ENCODE measurements at places on chromosomes 16 and 17.

DNA sequence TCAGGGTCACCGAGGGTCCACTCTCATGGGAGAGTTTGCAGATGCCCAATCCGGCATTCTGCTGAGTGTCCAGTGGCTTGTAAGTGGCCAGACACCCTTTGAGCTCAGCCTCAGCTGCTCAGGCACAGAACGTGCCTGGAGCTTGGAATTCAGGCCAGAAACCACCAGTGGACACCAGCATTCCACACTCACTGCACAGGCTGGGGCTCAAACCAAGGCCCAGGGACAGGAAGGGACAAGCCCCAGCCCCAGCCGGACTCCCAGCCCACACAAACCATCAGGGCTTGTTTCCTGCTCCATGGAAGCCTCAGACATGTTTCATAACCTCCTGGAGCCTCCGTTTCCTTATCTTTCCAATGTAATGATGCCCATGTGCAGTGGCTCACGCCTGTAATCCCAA lies 5.0 kb upstream of the NPRL3 start:
- no peak for DNase-seq

DNA sequence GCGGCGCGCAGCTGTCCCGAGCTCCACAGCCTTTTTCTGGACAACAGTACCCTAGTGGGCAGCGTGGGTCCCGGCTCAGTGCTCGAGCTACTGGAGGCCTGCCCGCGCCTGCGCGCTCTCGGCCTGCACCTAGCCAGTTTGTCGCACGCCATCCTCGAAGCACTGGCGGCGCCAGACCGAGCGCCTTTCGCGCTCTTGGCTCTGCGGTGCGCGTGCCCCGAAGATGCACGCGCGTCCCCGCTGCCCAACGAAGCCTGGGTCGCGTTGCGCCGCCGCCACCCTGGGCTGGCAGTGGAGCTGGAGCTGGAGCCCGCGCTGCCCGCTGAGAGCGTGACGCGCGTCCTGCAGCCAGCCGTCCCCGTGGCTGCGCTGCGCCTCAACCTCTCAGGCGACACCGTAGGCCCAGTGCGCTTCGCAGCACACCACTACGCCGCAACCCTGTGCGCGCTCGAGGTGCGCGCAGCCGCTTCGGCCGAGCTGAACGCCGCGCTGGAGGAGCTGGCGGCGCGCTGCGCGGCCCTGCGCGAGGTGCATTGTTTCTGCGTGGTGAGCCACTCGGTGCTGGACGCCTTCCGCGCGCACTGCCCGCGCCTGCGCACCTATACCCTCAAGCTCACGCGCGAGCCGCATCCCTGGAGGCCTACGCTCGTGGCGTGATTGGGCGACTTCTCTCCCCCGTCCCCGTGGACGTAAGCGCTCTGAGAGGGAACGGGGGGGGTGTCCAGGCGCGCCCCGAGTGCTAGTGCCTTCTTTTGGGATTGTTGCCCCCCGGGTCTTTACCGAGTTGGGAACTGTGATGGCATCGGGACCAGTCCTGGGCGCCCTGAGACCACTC lies 1.2 kb upstream of the HSF4 start:
- DNase-seq = no peak

GRCh38 chr17:45942284-45942683 lies 47.9 kb downstream of the MAPT start:
- DNase-seq = peak; percentile 83

GRCh38 chr16:67210069-67210937 lies 11.4 kb downstream of the ELMO3 start:
- no peak for DNase-seq

DNA sequence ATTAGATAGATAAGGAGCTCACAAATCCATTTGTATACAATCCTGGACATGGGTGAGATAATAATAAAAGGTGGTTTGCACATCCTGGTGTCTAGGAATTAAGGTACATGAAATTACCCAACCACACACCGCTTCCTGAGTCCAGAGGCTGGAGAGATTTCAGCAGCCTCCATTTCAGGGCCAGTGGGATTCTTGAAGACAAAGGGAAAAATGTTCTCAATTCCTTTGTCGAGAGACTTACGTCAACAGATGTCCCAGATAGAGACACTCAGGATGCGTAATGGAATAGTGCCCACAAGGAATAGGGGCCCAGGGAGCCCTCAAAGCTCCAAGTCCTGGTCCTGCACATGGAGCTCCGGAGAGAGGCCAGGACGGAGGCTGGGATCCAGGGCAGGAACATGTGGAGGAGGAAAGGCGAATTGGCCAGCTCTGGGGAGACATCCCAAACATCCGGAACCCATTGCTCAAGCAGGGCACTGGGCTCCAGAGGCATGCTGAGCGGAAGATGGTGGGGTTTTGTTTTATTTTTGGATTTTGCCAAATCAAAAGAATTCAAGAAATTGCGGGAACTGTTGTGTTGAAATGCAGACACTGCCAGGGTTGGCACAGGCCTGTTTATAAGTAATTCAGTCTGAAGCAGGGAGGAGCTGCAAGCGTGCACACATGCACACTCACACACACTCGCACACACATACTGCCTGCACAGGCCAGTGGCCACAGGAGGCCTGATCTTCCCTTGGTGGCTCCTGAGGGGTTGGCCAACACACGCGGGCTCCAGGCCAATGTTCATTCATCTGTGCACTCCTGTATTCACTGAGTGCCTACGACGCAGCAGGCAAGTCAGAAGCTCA lies 97.2 kb downstream of the NOG start:
- DNase-seq = no peak

DNA sequence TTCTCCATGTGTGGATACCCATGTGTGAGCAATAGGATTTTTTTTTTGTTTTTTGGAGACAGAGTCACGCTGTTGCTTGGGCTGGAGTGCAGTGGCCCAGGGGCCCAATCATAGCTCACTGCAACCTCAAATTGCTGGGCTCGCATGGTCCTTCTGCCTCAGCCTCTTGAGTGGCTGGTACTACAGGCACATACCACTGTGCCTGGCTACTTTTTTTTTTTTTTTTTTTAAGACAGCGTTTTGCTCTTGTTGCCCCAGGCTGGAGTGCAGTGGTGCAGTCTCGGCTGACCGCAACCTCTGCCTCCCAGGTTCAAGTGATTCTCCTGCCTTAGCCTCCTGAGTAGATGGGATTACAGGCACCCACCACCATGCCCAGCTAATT lies 16.7 kb downstream of the MGRN1 start:
- no peak for DNase-seq

DNA sequence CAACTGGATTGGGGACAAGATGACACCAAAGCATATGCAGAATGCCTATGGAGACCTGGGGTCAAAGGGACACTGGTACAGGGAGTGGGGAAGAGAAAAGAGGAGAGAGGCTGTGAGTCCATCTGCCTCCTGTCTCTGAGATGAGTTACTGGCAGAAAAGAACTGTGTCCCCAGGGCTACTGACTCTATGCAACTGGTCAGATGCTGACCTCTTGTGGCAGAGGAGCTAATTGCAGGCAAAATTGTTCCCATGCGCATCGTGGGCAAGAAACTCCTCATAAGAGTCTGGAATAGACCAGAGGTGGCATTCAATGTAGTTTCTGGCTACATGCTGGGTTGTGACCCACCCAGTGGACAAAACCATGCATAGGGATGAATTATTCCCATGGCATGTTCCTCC lies 26.1 kb upstream of the MLKL start:
- DNase-seq = peak; percentile 42

- no peak for DNase-seq
Observed at GRCh38 chr16:86854058-86854621, 275.8 kb downstream of the FOXL1 start.

DNA sequence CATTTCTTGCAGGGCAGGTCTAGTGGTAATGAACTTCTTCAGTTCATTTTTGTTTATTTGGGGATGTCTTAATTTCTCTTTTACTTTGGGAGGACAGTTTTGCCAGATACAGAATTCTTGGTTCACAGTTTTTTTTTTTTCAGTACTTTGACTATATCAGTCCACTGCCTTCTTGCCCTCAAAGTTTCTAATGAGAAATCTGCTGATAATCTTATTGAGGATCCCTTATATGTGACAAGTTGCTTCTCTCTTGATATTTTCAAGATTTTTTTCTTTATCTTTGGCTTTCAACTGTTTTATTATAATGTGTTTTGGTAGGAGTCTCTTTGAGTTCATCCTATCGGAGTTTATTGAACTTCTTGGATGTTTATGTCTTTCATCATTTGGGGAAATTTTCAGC lies 42.8 kb downstream of the CLEC19A start:
- DNase-seq = no peak

- DNase-seq = no peak
Observed at GRCh38 chr16:83704656-83705055, 103.1 kb upstream of the HSBP1 start.

- DNase-seq = no peak
Observed at GRCh38 chr16:78177987-78178386, 78.5 kb downstream of the WWOX start.

DNA sequence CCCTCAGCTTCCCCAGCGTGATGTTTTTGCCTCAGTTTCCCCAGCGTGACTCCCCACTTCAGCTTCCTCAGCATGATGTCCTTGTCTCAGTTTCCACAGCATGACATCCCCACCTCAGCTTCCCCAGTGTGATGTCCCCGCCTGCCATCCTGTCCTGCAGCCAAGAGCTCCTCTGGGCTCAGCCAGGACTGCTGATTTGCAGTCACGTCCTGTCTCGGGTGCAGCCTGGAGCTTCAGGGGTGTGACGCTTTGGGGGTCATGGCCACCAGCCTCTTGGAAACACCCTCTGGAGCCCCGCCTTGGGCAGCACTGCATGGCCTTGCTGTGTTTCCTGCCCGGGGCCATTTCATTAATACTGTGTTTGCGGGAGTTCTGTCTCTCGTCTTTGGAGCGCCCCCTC lies 16.5 kb upstream of the NUDT16L1 start:
- DNase-seq = no peak

DNA sequence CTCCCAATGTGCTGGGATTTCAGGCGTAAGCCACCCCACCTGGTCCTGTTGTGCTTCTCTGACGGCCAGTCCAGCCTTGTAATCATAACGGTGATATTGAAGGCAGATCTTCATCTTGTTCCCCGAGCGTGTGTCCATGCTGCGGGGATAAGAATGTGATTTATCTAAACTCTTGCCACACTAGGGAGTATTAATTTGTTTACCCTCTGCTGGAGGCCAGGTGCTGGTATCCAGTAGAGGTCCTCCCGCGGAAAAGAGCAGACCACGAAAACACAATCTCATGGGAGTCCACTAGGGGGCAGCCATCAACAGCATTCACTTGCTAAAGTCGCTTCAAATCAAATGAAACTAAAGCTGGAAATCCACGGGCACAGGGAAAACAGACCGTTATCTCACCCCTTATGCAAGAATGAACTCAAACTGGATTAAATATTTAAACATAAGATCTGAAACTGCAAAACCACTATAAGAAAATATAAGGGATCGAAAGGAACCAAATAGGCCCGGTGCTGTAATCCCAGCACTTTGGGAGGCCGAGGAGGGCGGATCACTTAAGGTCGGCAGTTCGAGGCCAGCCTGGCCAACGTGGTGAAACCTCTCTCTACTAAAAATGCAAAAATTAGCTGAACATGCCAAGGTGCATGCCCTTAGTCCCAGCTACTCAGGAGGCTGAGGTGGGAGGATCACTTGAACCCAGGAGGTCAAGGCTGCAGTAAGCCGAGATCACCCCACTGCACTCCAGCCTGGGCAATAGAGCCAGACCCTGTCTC lies 22.3 kb upstream of the RBBP6 start:
- DNase-seq = peak; percentile 73

- no peak for DNase-seq
Observed at GRCh38 chr17:45722161-45722560, 62.0 kb upstream of the CRHR1 start.

DNA sequence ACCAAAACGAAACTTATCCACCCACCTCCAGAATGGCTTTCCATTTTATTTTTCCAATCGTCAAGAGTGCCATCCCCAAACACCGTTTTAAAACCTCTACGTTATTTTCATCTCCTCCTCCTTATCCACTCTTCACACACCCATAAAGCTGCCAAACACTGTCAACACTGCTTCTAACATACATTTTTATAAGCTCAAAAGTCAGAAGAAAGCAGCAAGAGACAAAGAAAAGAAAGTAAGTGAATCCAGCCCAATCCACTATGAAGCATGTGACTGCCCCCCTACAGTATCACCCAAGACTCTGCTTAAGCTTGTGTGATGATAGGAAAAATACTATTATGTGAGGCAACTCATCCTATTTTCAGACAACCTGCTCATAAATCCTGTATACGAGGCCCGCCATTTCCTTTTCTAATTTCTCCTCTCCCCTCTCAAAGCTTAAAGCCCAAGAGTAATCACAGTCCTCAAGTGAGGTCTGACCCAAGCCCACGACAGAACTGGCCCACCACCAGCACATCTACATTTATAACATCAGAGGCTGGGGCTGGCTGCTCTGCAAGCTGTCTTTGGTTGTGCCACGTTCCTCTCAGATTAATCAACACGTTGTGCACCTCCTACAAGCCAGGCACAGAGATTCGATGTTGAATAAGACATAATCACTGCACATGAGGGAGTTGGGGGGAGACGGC lies 16.3 kb downstream of the USP31 start:
- DNase-seq = no peak

DNA sequence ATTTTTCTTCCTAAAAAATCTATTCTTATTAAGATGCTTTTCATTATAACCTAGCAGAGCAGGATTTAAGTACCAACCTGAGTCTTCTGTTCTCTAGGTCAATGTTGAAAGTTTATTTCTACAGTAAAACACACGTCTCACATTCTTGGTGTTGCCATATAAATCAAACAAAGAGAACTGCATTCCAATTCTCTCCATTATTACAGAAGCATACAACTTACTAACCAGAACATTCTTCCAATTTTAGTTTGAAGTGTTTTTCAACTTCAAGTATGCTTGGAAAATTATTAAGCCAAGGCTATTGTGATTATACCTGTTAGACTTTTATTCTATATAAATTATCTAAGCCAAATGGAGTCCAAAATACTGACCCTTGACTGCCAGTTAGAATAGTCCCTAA lies 110.4 kb upstream of the PMFBP1 start:
- DNase-seq = no peak

GRCh38 chr16:70254180-70254964 lies 2.6 kb upstream of the EXOSC6 start:
- no peak for DNase-seq

- DNase-seq = no peak
Observed at GRCh38 chr17:8060274-8060673, 21.4 kb downstream of the ALOX15B start.

DNA sequence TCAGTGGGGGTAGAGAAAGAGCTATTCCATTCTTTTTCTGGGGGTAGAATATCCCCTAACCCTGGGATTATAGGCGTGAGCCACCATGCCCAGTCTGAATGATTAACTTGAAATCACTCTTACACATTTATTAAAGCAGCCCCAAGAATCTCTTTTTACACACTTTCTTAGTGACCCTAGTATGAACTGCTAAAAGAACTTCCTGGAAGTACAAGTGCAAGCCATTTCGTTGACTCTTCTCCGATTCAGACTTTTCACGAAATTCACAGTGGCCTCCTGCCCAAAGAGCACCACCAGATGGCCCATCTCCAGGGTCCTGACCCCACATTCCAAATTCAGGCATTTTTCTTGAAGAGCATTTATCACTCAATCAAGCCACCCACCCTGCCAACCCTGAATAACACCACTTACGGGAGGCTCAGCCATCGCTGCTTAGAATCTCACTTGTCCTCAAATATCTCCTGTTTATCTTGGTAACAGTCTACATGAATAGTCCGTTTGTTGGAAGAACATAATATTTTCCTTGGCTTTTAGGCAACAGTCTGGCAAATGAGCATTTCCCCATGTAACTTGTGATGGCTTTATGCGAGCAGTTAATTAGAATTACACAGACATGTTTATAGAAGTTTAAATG lies 28.0 kb downstream of the ZNF423 start:
- no peak for DNase-seq

GRCh38 chr17:64066716-64067115 lies 46.3 kb upstream of the ICAM2 start:
- no peak for DNase-seq
